ENCODE measurements at places on chromosomes 16 and 17. TPM values are rescaled to one million over a fixed set of nuclear protein-coding genes. Genes with fewer than 3 reads are reported as not detected.

DNA sequence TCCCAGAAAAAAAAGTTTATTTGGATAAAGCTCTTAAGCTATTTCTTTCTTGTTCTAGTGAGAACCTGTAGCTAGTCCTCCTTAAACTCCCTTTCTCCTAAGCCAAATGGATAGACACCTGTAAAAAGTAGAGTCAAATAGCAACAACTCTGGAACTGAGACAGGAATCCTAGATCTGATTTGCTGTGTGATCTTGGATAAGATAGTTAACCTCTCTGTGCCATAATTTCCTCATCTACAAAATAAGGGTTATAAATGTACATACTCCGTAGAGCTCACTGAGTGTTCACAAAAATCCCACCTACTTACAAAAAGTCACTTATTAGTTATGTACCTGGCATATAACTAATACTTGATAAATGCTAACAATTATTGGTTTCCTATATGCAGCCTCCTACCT, 270.3 kb downstream of the ABCC12 start:
- no peak for DNase-seq

DNA sequence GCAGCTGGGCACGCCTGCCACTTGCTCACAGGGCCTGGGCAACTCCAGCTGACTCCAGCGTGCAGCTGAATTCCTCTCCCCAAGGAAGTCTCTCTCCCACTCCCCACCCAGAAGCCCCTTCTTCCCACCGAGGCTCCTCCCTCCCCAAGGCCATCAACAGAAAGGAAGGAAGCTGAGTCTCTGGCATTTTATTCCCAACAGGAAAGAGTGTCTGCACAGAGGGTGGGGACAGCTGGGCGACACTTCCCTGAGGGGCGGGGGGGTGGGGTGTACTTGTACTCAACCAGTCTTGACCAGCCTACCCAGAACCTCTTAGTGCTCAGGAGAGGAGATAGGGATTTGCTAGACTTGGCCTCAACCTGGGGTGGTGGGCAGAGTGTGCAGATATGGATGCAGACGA, at the start of gene EXOC3L1:
Gene EXOC3L1, minus strand, starts transcription at position 96 of the 400 bp plus-strand sequence. CDS start 460 bp downstream, outside the sequence.
- DNase-seq = no peak

The WNT9B gene
- 14.9 TPM for polyA plus RNA-seq

DNA sequence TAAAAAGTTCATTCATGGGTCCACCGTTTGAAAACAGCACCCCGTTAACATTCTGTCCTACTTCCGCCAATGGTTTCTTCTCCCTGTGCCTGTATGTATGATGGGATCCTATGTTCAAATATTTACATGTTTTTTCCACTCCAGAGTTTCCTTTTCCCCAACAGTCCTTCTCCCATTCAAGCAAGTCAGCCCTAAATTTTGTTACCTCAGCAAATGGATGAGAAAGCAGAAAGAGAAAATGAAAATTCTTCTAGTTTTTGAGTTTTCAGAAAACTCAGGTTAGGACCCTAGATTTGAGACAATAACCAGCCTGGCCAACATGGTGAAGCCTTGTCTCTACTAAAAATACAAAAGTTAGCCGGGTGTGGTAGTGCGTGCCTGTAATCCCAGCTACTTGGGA, 3.5 kb upstream of the ERN2 start:
- no peak for DNase-seq

DNA sequence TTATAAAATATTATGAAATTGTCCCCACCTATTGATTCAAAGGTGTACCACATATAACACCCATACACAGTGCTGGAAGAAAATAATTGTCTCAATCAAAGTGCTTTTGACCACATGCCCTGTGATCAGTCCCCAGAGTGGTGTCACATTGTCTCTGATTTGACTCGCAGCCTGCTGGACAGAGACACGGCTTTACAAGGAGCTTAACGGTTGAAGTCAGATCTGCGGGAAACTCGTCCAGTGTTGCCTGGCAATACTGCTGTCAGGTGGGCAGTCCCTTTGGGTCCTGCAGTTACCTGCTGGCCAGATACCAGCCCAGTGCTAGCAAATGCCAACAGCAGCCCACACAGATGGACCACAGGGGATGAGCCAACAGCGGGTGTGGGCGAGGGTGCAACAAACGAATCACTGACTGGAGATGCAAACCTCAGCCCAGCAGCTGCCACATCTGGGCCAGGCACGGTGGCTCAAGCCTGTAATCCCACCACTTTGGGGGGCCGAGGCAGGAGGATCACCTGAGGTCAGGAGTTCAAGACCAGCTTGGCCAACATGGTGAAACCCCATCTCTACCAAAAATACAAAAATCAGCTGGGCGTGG, 26.2 kb upstream of the SSTR2 start:
- no peak for DNase-seq

DNA sequence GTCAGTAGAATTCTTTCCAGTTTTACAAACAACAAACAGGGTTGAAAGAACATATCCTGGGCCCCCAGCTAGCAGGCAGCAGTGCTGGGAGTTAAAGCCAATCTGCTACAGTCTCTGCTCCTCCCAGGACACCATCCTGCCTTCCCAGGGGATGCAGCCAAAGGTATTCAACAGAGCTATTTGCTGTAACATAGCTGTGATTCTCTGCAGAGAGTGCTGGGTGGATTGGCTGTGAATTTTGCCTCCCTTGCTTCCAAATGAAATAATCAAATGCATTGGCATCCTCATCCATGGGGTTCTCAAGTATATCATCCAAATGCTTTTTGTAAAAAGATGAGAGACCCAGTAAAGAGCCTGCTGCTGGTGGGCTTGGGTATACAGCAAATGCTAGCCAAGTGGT, 124.3 kb downstream of the NPIPB5 start:
- DNase-seq = no peak

DNA sequence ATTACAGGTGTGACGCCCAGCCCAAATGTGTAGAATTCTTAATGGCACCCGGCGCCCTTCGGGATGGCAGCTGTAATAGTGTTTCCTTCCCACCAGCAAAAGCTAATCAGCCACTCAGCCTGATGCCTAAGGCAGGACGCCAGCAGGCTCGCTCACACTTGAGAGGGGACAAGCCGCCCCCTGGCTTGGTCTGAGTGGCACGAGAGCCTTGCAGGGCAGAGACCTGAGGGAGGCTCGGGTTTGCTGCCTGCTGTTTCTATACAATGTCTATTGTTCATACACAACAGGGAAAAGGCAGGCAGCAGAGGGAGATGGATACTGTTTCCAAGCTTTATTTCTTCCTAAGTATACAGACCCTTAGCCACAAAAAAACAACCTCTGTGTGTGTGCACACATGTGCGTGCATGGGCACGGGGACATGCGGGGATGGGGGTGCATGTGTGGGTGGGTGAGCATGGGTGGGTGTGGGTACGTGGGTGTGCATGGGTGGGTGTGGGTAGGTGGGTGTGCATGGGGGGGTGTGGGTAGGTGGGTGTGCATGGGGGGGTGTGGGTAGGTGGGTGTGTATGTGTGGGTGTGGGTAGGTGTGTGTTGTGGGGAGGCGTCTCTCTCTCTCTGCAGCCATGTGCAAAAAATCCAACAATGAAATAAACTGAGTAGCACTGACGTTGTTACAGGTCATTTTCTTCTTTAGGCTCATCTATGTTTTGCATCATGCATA, 10.0 kb downstream of the SLC38A8 start:
- DNase-seq = no peak
